ENCODE measurements at places on chromosomes 13 and 19. TPM values are rescaled to one million over a fixed set of nuclear protein-coding genes. Genes with fewer than 3 reads are reported as not detected.

Gene PSG1
- not detected for total RNA-seq

Gene LIM2
- total RNA-seq, result not detected

Gene PRX
- total RNA-seq, result 0.80 TPM

Gene ECSIT
- 28.8 TPM for total RNA-seq

Gene CCDC70
- not detected for total RNA-seq

Data from T-helper 2 cell treated with Interferon-gamma antibody and Interleukin-4, amounts not matched to agents 100 ng/mL and 5 ng/mL, for 36 hours (primary cell).